CD4-positive, alpha-beta T cell treated with Interleukin-12 subunit alpha and Interleukin-12 subunit beta, for 1 hour (primary cell): ENCODE measurements at places on chromosomes 2 and 18.

DNA sequence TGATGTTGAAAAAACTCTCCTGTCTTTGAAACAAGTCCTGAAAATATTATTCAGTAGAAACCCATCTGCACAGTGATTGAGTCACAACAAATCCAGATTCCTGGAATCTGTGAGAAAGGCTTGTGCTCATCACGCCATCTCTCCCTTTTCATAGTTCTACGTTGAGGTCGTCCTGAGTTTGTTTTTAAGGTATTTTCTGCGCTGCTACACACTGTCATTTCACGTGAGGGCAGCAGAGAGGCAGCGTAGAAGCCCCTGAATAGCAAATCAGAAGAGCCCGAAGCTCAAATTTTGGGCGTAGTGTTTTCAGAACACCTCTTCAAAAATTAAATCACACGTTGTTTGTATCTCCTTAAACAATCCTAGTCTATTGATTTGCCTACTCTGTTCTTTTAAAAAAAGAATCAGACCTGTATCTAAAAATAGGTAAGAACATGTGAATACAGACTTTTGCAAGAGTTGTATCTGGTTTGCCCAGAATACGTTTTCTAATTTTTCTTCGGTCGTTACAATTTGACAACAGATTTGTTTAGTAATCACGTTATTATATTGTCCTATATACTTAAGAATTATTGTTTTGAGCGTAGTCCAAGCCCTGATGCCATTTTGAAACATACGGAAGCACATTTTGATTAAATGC is 61.6 kb upstream of the SLC38A11 start:
- peak; percentile 8 for DNase-seq

DNA sequence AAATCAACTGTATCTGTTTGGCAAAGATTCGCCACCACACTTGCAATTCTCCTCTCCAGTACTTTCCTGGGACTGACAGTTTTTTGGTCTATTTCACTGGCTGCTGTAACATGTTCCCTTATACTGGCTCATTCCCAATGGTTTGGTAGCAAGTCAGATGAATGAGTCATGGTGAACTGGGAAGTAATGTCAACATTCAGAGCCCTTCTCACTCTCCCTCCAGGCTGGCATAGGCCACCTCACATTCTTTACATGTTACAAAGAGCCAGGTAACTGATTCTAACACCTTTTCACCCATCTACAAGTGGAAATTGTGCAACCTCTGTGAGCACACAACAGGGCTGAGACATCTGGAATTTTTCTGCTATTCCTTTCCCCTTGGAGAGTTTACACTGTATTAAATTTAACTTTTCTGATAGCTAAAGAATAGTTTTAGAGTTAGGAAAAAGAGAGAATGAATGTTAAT is 111.3 kb upstream of the TLK1 start:
- DNase-seq: no peak

DNA sequence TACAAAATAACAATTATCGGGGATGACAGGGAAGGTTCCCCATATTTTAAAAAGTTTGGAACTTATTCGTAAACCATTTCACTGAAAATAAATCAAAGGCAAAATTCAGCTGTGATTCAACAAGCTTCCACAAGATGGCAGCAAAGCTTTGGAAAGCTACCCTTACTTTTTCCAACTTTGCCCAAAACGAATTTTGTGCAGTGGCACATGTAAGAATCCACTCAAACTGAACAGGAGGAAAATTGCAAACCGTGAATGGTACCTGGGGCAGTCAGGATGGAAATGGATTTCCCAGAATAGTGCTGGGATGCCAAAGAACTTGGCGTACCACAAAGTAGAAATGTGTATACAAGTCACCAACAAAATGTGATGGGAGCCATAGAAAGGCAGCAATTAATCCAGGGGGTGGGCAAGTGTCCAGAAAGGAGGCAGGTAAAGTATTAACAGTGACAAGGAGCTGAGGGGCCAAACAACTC is 10.7 kb downstream of the RPL31 start:
- peak; percentile 58 for DNase-seq

- DNase-seq: no peak
Observed at GRCh38 chr2:176753752-176754474, 458.7 kb upstream of the HNRNPA3 start.

GRCh38 chr2:198639580-198639979 is 818.2 kb downstream of the SATB2 start:
- no peak for DNase-seq

- no peak for DNase-seq
Observed at GRCh38 chr18:30280861-30281470, 761.6 kb downstream of the DSC3 start.

DNA sequence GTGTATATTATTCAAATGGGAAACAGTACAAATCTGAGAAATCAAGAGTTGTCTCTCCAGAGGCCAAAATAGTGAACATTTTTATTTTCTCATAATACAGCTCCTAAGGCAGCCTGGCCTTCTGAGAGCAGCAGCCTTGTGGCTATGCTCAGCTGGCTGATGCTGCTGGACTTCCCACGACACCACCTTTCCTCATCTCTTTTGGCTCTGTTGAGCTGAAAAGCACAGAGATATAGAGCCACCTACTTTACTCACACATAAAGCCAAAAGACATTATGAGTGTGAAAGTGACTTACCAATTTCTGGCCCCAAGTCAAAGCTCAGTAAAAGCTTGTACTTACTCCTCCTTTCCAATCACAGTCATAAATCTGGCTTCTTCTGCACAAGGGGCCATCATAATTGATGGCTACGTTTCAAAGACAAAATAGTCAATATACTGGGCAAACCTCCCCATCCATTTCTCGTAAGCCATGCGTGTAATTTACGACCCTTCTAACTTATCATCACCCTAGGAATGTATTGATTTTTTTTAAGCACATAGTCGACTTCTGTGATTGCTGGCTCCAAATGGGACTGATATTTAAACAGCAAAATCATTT is 18.6 kb upstream of the REG3A start:
- no peak for DNase-seq

GRCh38 chr2:14137643-14138042 is 494.9 kb upstream of the LRATD1 start:
- DNase-seq: no peak

DNA sequence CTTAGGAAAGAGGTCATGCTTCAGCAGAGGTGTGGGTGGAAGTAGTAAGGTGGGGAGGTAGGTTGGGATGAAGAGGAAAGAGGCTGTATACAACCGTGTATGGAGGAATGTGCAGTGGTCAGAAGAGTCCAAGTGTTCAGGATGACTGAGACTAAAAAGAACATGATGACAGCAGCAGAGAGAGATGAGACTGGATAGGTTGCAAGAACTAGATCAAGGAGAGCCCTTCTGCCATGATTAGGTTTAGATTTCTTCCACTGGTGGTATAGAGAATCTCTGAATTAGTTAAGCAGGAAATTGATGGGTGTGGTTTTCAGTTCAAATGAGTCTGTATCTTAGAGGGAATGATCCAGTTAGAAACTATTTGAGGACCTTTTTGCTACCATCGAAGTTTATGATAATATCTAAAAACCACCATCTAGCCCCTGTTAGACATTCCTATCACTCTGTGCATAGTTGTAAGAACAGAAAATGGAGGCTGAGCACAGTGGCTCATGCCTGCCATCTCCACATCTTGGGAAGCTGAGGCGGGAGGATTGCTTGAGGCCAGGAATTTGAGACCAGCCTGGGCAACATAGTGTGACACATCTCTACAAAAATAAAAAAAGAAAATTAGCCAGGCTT is 221.0 kb downstream of the LTBP1 start:
- no peak for DNase-seq
